ENCODE measurements at places on chromosomes 4 and X. TPM values are rescaled to one million over a fixed set of nuclear protein-coding genes. Genes with fewer than 3 reads are reported as not detected.

TXK gene
- total RNA-seq = 0.37 TPM

MID1 gene
- 9.0 TPM for total RNA-seq

SMPX gene
- total RNA-seq = not detected

ADGRA3 gene
- total RNA-seq = 19.1 TPM

HHIP gene
- total RNA-seq = 4.5 TPM

ZNF330 gene
- total RNA-seq = 21.3 TPM

HSD17B13 gene
- total RNA-seq = not detected

GPRASP3 gene
- total RNA-seq = 2.6 TPM

TRPC5OS gene
- not detected for total RNA-seq

MAGEA11 gene
- total RNA-seq = not detected

CXorf65 gene
- not detected for total RNA-seq

Measured in subcutaneous preadipocyte (primary cell).